ENCODE measurements at places on chromosomes 3 and 15.

DNA sequence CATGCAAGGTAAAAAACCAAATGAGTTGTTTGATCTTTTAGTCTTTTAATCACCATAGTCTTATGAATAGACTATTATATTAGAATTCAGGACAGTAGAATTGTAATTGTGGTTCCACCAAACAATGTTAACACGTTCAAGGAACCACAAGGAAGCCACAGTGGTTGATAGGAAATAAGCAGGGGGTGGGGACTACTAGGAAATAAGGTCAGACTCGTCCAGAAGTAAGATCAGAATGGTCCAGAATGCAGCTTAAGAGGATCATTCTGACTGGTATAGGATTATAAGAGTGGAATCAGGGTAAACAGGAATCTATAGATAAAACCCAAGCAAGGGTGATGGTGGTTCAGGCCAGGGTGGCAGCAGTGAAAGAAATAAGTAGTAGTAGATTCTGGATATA, 7.5 kb downstream of the MYNN start:
- no peak for DNase-seq

- no peak for DNase-seq
These were observed 52.4 kb upstream of the FNDC3B start for GRCh38 chr3:171986757-171987518.

DNA sequence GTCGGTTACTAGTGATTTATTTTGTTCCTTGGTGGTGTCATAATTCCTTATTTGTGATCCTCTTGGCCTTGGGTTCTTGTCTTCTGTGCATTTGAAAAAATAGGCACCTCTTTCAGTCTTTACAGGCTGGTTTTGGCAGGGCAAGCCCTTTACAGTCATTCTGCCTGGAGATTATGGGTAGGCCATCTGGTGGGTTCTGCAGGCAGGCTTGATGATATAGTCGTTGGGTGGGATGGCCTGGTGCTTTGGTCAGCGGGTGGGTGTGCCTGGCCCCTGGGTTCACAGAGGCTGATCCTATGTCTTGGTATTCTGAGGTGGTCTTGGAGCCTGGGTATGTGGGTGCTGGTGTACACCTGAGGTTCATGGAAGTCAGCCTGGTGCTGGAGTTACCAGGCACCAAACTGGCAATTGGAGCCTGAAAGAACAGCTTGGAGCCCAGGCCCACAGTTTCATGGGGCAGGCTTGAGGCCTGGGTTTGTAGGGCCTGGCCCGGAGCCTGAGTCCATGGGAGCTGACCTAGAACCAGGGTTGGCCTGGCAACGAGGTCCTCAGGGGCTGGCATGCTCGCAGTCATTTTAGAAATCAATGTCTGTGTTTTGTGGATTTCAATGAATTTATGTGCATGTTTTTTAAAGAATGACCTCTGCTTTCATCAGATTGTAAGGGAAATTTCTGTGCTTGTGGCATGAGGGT, 63.3 kb downstream of the DOCK3 start:
- DNase-seq, result no peak

DNA sequence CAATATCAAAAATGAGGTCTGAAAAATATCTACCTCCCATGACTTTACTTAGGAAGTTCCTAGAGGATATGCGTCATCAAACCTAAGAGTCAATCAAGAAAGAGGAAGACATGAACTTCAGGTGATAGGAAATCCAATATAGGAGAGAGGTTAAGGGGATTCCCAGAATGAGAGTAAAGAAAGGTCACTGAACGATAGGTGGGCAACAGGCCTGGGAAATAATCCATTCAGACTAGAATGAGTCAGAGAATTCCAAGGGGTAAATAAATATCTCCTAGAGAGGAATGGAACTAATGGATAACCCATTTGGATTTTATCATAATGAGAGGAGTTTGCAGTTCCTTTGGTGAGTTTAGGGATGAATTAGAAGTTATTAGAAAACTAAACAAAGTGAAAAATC, 131.1 kb upstream of the NUDT16 start:
- DNase-seq, result no peak

GRCh38 chr3:26438981-26439884, 183.3 kb upstream of the LRRC3B start:
- no peak for DNase-seq

GRCh38 chr3:153927107-153927506, 194.1 kb upstream of the ARHGEF26 start:
- DNase-seq, result no peak

GRCh38 chr15:58119016-58119415, 19.2 kb upstream of the AQP9 start:
- DNase-seq, result no peak

DNA sequence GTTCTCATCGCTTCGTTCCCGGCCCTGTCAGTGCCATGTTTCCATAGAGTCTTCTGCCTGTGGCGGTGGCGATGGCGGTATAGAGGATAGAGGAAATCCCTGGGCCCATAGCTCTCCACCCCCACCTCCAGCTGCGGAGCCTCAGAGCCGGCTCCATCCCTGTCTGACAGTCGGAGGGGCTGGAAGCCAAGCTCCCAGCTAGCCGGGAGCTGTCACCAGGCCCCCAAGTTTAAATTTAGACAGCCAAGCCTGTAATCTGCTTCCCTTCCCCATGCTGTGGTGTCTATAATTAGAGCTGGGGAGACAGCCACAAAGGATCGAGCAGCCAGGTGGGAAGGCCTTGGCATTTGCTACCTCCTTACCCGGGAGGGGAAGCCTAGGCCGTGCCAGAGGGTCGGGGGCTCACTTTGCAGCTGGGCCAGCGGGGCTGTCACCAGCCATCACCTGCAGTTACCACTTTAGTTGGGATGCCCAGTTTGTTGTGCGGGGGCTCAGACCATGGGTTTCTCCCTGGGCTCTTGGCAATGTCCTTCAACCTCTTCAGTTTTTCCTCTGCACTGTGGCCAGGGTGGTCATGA, 56.3 kb upstream of the SEC13 start:
- DNase-seq, result no peak

DNA sequence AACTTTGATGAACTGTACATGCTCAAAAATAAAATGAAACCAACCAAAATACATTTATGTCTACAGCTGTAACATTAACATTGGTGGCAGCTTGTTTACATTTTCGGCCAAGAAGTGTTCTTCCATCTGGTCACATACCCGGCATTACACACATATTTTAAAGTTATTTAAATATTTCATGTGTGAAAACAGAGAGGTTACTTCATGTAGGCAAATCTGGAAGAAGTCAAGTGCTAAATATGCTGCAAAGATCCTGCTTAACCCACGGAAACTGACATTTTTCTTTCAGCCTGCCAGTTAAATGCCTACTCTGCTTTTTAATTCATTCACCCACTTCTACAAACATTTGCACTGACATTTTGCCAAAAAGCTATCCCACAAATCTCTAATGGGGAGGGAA, 69.7 kb downstream of the MB21D2 start:
- no peak for DNase-seq

GRCh38 chr3:111970376-111970775, 8.4 kb upstream of the ABHD10 start:
- DNase-seq, result no peak

GRCh38 chr3:68424796-68425460, 507.4 kb downstream of the TAFA4 start:
- no peak for DNase-seq

DNA sequence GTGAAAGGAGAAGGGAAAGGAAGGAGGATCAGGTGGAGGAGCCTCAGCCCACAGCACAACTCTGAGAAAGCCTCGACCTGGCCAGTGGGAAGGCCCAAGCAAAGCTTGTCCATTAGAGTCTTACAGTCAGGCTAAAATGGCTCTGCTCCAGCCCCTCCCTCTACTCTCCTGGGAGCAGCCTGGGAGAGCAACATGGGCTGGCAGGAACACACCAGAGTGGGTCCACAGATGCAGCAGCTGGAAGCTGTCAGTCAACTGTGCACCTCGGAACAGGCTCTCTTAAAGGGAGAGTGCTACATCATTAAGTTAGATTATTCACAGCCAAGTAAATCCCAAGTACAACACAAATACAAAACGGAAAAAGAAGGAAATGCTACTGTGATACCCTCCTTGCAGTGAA, 98.0 kb upstream of the LIMD1 start:
- DNase-seq, result no peak

- DNase-seq, result no peak
These were observed 1.0 kb upstream of the PCCB start for GRCh38 chr3:136249091-136249490.

GRCh38 chr15:95799286-95800200, 531.0 kb upstream of the NR2F2 start:
- DNase-seq, result no peak

DNA sequence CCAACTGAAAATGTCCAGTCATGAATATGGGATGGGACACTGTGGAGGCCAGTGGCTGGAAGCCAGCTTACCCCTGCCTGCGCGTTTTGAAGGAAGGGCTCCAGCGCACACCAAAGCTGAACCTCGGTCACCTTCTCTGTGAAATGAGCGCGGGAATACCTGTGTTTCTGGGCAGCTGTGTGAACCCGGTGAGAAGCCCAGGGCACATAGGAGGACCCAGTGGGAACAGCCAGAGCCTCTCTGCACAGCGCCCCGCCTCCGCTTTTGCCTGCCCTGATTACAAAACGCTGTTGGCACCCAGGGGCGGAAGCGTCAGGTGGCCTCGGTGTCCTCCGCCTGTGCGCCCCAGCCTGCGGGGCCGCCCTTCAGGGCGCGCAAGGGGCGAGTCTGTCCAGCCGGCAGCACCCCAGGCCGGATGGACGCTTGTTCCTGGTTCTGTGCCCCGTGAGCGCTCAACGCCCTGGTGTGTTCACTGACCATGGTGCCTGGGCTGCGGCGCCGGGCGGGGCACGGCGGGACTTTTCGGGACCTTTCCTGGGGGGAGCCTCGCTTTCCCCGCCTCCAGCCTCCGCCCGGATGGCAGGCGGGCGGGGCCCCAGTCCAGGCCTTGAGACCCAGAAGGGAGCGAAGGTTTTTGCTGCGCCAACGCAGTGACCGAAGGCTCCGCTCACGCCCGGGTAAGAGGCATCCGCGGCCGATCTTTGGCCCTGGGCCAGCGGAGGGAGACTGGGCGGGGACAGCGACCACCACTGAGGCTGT, at the start of gene SQOR:
TSS of gene SQOR (plus strand) at position 598 of the 759 bp plus-strand sequence. CDS start 23,895 bp downstream, outside the sequence.
- peak; percentile 85 for DNase-seq

GRCh38 chr3:44076221-44076829, 165.4 kb upstream of the TOPAZ1 start:
- peak; percentile 59 for DNase-seq

DNA sequence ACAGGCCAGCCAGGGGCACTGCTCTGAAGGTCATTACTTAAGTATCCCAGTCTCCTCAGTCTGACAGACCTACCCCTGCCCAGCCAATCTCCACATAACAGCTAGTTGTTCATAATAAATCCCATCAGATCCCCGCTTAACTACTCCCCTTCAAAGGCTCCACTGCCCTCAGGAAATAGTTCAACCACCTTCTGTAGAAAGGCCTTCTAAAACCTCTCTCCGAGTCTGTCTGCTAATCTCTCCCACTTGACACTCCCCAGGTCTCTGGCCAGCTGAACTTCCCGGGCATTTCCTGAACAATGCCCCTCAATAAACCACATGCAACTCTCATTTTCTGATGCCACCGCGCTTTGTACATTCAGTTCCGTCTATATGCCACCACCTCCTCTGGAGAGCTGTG, 6.0 kb downstream of the PRC1 start:
- DNase-seq, result no peak

DNA sequence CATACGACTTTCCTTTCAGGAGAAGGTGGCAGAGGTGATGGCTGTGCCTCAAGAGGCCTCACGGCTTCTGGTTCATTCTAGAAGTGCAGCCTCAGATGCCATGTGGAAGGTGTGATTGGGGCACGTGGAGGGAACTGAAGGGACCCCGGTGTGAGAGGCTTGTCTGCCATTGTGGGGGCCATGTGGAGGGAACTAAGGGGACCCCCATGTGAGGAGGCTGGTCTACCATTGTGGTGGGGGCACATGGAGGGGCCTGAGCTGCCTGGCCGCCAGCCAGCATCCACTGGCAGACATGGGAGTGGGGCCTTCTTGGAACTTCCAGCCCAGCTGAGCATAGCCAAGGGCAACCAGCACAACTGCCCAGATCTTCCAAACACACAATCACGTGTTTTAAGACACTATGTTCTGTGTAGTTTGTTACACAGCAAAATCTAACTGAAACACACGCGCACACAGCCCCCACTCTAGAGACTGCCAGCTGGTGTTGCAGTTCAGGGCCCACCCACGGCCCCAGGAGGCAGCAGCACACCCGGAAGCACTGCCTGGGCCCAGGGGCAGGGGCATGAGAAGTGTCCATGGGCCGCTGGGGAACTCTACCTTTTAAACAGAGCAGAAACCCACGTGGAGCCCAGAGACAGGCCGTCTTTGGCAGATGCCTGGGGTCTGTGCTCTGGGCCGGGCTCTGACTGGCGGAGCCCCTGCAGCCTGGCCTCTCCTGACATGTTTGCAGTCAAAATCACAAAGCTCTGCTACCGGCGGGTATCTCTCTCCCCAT, 66.8 kb downstream of the IQSEC1 start:
- no peak for DNase-seq

DNA sequence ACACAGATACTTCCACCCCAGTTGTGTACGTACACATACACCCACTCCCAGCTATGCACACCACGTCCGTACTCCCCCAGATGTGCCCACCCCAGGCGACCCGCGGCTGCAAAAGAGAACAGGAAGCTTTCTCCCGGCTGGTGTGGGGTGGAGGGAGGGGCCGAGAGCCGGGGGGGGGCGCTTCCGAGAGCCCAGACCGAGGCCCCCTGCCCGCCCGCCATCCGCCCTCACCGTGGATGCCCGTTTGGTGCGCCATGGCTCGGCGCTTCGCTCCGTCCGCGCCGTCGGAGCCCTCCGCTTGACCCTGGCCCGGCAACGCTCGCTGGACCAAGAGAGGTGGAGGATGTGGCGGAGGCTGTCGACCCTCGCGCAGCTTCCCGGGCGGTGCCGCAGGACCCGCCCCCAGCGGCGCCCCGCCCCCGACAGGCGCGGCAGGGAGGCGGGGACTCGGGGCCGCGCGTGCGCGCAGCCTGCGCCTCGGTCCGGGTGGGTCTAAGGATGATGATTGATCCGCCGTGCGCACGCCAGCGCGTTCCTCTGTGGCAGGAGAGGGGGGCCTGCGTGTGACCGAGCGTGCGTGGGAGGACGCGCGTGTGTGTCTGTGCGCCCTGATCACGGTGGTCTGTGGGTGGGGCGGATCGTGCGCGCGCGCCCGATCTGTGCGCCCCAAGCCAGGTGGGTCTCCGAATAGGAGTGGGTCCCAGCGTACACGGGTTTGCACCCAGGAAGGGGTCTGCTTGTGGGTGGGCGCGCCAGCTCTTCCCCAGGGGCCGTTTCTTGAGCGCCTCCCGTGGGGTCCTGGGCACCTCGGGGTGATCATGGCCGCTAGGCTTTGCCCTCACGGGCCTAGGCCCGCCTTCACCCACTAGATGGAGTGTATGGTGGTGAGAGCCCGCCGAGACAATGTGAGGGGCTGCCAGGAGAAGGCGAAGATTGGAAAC, at the start of gene TWF2:
TSS of gene TWF2 (minus strand) at position 398 of the 941 bp plus-strand sequence. CDS start at position 256, 142 bp downstream.
- DNase-seq, result peak; percentile 92

DNA sequence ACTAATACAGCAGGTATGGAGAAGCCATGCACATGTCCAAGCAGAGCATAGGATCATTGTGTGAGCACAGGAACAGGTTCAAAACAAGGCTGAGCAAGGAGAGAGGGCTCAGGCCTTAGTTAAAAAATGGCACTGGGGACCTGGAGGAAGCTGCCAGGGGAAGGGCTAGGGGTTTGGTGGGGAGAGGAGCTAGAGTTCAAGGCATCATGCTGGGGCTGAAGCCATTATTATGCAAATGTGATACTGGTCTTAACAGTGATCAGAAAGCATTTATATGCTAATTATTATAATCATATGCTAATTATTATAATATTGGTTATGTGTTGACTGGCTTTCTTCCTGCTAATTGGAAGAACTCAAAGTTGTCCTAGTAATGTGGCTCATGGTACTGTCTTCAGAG, 546.0 kb upstream of the CFAP20DC start:
- DNase-seq, result no peak

- DNase-seq, result no peak
These were observed 29.7 kb downstream of the STOML1 start for GRCh38 chr15:73962433-73962832.

GRCh38 chr3:107629566-107629965, 106.8 kb downstream of the BBX start:
- no peak for DNase-seq

Measured in endodermal cell (in vitro differentiated cells).